Stimulated activated CD4-positive, alpha-beta T cell treated with anti-CD3 and anti-CD28 coated beads, Interleukin-12 subunit alpha, Interleukin-12 subunit beta, amount 100 ng/mL, for 24 hours (primary cell): ENCODE measurements at places on chromosomes 6 and 20.

- DNase-seq = no peak
Observed at GRCh38 chr6:119661628-119662027, 312.1 kb upstream of the MAN1A1 start.

- DNase-seq = no peak
Observed at GRCh38 chr6:149032599-149033405, 284.7 kb upstream of the TAB2 start.

DNA sequence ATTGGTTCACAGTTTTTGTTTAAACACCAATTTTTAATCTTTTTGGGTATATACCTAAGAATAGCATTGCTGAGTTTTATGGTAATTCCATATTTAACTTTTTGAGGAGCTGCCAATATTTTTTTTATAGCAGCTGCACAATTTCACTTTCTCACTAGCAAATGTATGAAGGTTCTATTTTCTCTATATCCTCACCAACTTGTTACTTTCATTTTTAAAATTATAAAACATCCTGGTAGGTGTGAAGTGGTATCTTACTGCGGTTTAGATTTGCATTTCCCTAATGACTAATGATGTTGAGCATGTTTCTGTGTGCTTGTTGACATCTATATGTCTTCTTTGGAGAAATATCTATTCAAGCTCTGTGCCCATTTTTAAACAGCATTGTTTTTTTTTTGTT is 452.1 kb downstream of the GRIK2 start:
- DNase-seq = no peak

- no peak for DNase-seq
Observed at GRCh38 chr20:37804584-37805566, 98.1 kb upstream of the VSTM2L start.

DNA sequence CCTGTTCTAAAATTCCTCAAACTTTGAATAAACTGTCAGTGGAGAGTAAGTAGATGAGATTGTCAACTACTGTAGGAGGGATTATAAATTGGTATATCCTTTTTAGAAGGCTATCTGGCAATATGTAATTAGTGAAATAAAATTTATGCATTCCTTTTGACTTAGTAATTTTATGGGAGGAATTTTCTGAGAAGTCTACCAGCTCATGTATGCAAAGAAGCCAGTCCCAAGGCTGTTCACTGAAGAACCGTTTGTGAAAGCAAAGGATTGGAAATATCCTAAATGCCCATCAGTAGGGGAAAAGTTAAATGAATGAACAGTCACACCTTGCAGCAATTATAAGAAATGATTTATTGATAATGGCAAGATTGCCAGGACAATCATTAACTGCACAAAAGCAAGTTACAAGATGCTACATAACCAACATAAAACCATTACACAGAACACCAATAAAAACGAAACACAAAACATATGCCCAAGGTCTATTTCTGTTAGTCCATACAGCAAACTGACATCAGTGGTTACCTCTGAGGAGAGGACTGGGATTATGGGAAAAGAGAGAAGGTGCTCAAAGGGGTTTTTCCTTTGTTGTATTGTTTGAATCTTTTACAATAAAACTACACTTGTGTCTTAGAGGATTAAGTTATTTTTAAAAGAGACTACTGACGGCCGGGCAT is 4.6 kb upstream of the DSTN start:
- DNase-seq = no peak

GRCh38 chr20:2756056-2756611 is 44.3 kb downstream of the CPXM1 start:
- DNase-seq = no peak

DNA sequence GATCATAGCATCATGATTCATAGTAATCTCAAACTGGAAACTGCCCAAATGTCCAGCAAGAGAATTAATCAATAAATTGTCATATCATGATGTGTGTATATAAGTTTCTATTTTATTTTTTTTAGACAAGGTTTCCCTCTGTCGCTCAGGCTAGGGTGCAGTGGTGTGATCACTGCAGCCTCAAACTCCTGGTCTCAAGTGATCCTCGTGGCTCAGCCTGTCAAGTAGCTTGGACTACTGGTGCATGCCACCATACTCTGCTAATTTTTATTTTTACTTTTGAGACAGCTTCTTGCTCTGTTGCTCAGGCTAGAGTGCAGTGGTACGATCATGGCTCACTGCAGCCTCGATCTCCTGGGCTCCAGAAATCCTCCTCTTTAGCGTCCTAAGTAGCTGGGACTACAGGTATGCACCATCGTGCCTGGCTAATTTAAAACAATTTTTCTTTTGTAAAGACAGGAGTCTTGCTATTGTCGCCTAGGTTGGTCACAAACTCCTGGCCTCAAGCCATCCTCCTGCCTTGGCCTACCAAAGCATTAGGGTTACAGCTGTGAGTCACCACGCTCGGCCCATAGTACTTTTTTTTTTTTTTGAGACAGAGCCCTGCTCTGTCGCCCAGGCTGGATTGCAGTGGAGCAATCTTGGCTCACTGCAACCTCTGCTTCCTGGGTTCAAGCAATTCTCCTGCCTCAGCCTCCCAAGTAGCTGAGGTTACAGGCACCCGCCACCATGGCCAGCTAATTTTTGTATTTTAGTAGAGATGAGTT is 8.7 kb upstream of the ATRN start:
- DNase-seq = no peak

- DNase-seq = no peak
Observed at GRCh38 chr6:137202078-137202477, 17.1 kb downstream of the IFNGR1 start.

DNA sequence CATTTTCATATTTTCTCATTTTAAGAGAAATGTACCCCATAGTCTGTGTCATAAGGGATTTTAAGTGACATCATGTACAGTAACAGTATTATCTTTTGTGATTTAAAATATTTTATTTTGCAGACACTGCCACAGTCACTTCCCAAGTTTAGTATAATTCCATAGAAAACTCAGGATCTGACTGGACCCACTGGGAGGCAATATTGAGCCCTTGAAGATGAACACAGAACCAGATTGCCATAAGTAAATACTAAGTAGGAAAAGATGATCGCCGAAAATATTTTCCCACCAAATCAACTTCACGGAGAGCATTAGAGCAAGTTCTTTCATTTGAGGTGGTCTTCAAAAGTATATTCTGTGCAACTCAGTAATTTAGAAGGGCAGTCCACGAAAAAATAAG is 17.6 kb upstream of the PKHD1 start:
- no peak for DNase-seq

GRCh38 chr6:83462524-83462923 is 31.7 kb upstream of the ME1 start:
- DNase-seq = no peak

DNA sequence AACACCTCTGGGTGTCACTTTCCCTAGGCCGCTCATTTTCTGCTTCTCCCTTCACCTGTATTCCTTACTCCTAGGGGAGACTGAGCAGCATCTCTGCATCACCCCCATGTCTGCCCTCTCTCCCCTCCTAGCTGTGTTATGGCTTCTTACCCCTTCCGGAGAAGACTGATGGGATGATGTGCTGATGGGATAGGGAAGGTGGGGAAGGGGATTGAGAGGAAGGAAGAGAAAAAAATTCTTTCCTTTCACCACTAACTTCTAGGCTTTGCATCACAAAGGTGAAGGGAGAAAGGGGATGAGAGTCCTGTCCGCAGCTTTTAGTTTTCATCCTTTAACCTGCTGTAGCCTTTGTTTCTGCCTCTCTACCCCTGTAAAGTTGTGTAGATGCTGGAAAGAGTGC is 26.7 kb downstream of the AKAP7 start:
- no peak for DNase-seq

DNA sequence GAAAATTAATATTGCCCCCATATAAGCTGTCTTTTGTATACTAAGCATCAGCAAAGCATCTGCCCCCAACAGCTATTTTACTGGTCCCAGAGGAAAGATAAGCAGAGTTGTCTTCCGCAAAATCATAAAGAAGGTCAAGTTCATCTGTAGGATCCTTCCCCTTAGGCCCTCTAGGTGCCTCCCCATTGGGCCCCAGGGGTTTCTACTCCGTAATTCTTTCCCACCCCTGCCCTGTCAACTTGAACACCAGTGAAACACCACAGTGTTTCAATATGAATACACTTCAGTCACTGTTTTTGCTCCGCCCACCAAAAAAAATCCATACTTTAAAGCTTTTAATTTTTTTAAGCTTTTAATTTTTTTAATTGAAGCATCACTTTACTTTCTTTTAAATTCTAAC is 159.2 kb downstream of the ATXN1 start:
- peak; percentile 12 for DNase-seq

DNA sequence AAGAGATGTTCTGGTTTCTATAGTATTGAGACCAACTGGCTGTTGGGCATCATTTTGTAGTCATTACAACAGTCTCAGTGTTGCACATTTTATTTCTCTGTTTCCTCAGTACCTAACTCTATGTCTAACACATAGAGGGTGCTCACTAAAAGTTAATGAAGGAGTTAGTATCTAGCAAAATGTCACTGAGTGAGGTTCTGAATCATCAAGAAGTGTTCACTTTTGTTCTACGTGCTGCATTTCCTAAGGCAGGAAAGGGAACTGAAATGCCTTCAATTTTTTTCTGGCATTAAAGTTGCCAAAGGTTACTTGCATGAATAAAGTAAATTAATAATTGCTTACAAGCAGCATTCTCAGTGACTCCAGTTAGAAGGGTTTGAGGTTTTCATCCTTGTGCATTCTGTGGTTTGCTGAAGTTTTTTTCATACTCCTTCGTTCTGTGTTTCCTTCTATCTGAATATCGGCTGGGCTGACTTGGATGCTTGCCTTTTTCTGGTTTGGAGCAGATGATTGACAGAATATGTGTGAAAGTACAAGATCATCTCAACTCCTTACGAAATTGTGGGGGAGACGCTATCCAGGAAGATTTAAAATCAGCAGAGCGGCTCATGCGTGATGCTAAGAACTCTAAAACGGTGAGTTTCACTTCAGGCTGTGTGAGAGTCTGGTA is 114.5 kb upstream of the SCGN start:
- no peak for DNase-seq

- no peak for DNase-seq
Observed at GRCh38 chr6:3232017-3232945, 4.8 kb upstream of the TUBB2B start.

GRCh38 chr6:26118999-26119398 is 31.8 kb downstream of the HFE start:
- DNase-seq = no peak

GRCh38 chr6:35146453-35146852 is 5.3 kb upstream of the TCP11 start:
- no peak for DNase-seq

DNA sequence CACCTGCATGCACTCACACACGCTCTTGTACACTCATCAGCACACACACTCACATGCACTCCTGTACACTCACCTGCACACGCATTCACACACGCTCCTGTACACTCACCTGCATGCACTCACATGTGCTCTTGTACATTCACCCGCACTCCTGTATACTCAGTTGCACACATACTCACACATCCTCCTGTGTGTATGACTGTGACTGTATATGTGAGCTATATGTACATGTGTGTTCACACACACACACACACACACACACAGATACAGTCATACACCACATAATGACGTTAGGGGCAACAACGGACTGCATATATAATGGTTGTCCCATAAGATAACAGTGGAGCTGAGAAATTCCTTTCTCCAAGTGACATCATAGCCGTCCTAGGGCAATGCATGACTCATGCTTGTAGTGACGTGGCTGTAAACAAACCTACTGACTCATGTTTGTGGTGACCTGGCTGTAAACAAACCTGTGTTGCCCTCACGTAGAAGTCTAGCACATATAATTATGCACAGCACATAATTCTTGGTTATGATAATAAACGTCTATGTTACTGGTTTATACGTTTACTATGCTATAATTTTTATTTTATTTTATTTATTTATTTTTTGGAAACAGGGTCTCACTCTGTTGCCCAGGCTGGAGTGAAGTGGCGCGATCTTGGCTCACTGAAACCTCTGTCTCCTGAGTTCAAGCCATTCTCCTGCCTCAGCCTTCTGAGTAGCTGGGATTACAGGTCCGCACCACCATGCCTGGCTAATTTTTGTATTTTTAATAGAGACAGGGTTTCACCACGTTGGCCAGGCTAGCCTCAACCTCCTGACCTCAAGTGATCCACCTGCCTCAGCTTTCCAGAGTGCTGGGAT is 22.8 kb upstream of the TAF4 start:
- no peak for DNase-seq

- no peak for DNase-seq
Observed at GRCh38 chr6:13716955-13717295, 5.3 kb upstream of the RANBP9 start.

- no peak for DNase-seq
Observed at GRCh38 chr20:50439539-50440453, 70.4 kb upstream of the PTPN1 start.

DNA sequence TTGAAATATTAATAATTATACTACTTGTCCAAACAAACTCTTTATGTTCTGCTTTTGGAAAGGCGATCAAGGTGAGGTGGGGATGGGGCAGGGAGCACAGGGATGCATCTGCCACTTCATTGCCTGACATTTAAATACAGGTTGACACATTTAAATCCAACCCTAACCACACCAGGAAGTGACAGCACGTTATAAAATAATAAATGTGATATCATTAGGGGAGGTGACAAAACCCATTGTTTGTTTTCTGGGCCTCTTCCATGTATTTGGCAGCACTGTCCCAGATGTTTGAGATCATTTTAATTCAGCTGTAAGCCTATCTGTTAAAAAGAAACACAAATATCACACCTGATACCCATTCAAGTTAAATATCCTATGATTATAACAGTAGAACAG is 342.4 kb upstream of the ARID1B start:
- no peak for DNase-seq

- no peak for DNase-seq
Observed at GRCh38 chr6:137901454-137901853, 34.4 kb downstream of the TNFAIP3 start.

DNA sequence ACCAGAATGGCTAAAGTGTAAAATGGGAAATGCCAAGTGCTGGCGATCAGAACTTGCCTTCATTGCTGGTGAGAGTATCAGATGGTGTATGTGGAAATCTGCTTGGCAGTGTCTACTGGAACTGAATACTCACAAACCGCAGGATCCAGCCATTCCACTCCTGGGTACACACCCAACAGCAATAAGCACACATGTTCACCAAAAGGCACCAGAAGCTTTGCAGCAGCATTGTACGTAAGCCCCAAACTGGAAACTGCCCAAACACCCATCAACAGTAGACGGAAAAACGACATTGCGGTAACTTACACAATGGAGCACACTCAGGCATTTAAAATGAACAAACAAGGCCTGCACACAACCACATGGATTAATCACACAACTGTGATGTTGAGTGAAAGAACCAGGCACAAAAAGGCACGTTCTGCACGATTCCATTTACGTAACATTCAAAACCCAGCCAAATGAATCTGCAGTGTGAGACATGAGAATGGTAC is 37.3 kb upstream of the BPIFA2 start:
- DNase-seq = no peak
